Stimulated activated CD8-positive, alpha-beta memory T cell treated with anti-CD3 and anti-CD28 coated beads, Interleukin-4, amount 100 ng/mL, for 4 hours (primary cell): ENCODE measurements at places on chromosomes 1 and 21.

DNA sequence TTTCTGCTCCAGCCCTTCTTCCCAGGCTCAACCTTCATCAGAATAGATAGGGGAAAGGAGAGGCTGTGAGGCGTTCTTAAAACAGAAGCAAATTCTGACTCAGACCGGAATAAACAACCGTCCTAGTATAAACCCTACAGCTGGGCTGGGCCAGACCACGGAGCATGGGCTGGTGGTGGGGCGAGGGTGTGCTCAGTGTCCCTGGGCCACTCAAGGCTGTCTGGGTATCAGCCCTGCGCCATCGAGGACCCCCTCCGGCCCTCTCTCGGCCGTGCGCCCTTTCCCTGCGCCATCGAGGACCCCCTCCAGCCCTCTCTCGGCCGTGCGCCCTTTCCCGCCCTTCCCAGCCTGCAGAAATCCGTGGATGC lies 36.0 kb downstream of the CAPN2 start:
- DNase-seq: no peak

DNA sequence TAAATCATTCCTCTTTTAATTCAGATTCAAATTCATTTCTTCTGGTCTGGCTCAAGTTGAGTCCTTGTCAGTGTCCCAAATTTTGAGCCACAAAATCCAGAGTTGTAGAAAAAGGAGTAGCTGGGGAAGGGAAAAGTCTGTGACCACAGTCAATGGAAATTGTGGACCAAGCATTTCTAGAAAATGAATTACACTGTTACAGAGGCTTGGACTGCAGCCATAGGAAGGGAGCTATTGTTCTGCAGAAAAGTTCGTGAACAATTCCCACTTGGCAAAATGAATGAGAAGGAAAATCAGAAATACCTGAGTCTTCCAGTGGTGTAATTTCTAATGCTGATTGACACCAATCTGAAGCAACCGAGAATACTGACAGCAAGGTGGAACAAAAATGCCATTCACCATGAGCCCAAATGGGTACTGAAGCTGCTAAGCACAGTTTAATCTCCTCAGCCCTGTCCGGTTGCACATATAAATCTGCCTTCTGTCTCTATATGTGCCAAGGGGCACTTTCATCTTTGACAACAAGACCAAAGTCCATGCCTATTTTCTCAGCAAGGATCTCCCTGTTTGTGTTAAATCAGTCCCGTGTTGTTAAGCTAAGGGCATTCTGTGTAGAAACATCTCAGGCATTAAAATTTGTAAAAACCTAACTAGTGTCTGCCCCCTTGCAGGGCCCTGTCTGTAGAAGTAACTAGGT lies 51.3 kb downstream of the TEX35 start:
- no peak for DNase-seq

DNA sequence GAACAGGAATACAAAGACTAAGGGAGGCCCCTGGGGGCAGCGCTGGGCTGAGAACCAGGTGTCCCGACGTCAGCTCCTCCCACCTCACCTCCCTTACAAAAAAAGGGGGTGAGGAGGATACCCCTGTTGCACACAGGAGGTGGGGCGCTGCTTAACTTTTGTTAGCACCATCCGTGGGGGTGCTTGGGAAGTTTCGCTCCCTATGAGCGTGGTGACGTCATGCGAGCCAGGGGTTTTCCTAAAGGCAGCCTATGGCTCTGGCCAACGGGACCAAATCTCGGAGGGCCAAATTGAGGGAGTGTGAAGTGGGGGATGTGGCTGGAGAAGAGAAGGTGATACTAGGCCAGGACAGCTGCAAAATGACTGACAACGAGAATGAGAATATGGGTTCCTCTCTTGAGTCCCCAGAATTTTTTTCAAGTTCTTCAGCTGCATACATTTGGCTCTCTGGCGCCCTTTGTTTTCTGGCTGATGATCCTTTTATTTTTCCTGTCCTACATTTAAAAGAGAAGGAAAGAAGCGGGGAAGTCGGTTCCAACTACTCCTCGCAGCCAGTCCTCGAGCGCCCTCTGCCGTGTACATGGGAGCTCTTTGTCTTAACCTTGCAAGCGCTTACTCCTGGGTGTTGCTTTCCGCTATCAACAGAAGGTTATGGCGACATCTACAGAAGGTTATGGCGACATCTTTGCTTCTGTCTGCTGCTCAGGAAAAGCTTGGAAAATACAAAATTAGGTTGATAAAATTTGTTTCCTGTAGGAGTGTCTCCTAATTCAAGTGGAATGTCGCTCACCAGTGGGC lies 48.0 kb upstream of the ZC3H11B start:
- no peak for DNase-seq

DNA sequence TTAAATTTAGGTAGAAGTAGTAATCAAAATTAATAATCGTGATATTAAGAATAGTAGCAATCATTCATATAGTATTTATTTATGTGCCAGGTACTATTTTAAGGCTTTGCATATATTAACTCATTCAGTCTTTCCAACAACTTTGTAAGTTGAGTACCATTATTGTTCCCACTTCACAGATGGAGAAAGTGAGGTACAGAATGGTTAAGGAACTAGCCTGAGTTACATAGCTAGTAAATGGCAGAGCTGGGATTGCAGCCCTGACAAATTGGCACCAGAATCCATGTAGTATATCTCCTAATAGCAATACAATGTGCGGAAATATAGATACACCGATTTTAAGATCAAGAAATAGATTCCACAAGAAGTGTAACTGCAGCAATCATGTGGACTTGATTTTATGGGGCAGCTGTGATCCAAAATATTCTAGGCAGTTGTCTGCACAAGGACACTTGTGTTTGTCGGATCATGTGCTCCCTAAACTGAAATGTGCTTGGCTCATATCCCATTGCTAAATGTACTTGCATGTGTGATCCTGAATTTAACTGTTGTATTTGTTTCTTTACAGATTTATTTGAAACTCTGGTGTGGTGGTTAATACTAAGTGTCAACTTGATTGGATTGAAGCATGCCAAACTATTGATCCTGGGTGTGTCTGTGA lies 5.8 kb upstream of the GTF2B start:
- DNase-seq: no peak

GRCh38 chr1:243974451-243975292 lies 76.4 kb upstream of the ZBTB18 start:
- no peak for DNase-seq

GRCh38 chr1:233738850-233739249 lies 124.9 kb downstream of the KCNK1 start:
- no peak for DNase-seq

DNA sequence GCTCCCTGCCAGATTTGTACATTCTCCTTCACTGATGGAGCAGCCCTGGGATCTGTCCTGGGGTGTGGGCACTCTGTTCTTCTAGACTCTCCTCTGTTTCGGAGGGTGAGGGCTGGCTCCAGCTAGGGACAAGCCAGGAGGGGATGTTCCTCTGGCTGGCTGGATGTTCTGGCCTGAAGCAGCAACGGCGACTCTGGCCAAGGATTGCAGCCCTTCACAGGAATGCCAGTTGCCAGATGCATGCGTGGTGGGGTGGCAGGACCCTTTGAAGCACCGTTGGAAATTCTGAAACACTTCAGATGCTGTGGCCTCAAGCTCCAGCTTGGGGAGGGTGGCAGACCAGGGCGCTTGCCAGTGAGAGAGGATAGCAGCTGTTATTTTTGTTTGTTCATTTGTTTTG lies 210.9 kb downstream of the TRABD2B start:
- DNase-seq: no peak

DNA sequence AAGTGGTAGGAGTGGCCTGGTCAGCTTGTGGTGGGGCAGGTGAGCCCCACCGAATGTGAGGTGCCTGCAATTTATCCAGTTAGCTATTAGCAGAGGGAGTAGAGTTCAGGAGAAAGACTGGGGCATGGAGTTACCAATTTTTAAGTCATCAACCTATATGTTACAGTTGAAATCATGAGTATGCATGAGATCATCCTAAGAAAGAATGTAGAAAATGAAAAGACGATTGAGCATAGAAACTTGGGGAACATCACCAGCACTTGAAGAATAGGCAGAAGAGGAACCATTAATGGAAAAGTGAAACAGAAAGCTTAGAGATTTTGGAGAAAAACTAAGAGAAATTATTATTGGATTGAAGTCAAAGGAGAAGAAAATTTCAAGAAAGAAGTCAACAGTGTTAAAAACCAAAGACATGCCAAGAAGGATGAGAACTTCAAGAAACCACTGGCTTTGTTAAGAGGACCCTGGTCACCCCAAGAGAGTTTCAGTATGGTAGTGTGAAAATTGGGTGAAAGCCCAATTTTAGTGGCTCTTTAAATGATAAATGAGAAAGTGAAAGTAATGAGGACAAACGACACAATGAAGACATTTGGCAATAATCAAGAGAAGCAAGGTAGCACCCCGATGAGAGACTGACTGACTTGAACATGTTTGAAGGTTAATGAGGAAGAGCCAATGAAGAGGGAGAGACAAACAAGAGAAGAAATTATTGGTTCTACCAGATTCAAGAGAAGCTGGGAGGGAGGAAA lies 36.7 kb downstream of the DNASE2B start:
- no peak for DNase-seq

DNA sequence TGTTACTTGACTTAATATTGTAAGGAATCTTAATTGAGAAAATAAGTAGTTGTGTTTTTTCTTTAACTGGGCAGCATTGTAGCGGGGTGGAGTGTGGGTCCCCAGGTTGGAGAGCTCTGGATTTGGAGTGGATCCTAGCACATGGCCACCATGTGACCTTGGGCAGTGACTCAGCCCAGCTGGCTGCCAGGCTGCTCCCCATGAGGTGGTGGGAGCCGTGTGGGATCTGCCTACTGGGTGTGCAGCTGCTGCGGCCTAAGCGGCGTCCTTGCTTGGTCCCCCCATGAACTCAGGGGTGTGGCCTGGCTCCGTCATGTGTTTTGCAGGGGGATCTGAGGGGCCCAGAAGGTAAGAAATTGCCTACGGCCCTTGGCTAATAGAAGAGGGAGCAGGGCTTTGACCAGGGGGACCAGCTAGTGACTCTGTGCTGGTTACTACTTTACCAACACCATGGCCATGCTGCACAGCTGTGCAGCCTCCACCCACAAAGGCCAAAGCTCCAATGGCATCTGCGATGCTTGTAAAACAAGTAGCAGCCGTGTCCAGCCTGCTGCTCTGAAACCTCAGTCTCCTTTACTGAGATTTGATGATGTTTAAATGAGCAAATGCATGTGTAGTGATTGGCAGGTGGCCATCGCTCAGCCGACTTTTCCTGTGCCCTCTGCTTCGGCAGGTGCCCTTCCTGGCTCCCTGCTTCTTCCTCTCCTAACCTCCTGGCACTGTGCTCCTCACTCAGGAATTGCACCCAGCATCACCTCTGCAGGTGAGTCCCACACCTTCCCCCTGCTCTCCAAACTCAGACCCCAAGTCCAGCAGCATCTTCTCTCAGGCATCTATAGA lies 68.3 kb downstream of the ADARB1 start:
- no peak for DNase-seq

GRCh38 chr1:61427510-61427909 lies 297.4 kb downstream of the TM2D1 start:
- DNase-seq: no peak

DNA sequence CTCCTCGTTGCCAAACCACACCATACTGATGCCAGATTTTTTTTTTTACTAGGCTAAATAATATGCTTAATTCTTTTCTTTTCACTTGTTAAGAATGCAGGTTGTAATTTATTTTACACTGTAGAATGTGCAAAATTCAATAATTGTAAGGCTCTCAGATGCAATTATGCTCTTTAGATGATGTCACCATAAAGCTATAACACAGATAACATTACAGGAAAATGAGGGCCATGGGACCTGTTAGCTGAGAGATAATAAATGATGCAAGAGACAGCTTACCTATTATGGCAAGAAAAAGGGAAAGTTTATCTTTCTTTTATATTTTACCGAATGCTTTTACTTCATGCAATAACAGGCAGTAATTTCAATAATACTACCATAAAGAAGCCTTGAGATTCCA lies 35.4 kb downstream of the CHRM3 start:
- DNase-seq: no peak

- no peak for DNase-seq
Measured at GRCh38 chr1:27868932-27869718, 3.2 kb upstream of the THEMIS2 start.

DNA sequence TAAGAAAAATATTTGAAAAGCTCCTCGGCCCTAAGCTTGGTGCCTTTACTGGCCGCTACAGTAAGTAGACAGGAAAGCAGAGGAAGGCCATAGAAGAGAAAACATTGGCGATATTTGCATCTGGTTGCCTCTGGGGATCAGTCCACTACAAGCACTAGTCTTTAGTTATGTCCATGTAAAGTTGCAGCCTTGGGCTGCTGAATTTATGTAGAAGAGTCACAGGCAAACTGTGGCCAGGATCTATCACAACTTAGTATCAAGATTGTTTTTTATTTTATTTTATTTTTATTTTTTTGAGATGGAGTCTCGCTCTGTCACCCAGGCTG lies 228.7 kb upstream of the CAMK1G start:
- no peak for DNase-seq

GRCh38 chr1:181190364-181191035 lies 102.0 kb downstream of the IER5 start:
- no peak for DNase-seq

DNA sequence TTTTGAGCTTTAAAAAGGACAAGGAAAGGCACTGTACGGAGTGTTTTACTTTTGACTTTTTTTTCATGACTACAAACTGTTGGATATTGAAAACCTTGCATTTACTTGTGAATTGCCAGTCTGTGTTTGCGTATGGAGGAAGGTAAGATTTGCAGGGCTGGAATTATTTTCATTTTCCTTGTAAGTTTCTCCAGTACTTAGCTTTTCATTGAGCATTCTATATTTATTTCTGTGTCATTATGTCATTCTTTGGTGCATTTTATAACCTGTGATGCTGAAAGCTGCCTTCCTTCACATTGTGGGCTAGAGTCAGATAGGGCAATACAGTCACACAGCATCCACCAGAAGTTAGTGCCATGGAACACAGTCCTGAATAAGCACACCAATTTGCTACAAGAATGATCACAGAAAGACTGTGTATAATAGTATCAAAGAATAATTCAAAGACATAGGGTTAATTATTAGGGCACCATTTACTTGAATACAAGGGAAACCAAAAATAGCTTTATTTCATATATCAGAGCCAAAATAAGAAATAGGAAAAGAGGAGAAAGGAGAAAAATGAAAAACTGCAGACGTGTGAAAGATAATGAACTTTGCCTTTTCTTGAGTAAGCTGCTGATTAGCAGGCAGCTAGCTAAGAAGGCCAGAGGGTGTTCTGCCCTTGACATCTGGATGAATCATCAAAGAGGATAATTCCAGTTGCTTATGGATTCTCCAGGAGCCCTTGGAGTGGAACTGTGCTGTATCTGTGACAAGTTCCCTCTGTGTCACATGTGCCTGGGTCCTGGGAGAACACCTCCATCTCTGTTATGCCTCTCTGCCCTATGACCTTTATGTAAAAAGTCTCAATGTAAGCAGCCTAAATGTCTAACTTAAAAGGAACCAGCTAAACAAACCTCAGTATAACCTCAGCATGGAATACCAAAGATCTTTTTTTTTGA lies 8.0 kb upstream of the FAM20B start:
- no peak for DNase-seq

DNA sequence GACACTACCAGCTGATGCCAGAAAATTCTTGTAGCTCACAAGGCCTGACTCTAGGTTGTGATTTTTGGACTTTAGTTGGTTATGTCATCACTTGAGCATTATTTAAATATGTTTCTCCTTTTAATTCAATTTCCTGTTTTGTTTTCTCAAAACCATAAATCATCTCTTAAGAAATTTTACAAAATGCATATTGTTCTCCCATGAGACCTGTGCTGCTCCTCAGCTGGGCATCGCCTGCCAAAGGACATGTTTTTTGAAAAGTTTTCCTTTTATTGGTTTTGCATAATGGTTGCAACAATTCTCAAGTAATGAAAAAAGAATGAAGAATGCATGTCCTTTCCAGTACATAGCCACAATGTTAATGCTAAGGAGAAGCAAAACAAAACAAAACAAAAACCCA lies 204.7 kb upstream of the LYPLAL1 start:
- DNase-seq: no peak
